NCI-H2171 treated with DMSO at 0.1 percent for 48 hours (cell line): ENCODE measurements at places on chromosomes 3 and 15.
A peak's percentile ranks its signal among the peaks of the same experiment; 100 is the strongest.

DNA sequence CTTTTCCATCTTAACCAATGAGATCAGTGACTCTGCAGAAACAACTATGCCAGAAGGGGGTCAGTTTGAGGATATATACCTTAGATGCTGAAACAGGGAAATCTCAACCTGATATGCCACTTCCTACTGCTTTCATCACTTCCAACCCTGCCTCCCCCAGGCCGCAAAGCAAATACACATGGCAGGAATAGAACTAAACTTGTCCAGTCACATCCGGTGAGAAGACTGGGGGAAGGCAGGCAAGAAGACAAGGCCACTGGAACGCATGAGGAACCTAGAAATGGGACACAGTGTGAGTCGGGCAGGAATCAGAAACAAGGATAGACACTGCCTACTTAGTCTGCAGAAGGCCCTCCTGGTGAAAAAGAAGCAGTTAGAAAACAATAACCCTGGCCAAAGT lies 90.6 kb downstream of the MYO5A start:
- DNase-seq, result no peak

GRCh38 chr3:150312018-150312657 lies 96.0 kb upstream of the TSC22D2 start:
- DNase-seq, result no peak

GRCh38 chr3:118803096-118803476 lies 231.6 kb downstream of the IGSF11 start:
- DNase-seq, result no peak

DNA sequence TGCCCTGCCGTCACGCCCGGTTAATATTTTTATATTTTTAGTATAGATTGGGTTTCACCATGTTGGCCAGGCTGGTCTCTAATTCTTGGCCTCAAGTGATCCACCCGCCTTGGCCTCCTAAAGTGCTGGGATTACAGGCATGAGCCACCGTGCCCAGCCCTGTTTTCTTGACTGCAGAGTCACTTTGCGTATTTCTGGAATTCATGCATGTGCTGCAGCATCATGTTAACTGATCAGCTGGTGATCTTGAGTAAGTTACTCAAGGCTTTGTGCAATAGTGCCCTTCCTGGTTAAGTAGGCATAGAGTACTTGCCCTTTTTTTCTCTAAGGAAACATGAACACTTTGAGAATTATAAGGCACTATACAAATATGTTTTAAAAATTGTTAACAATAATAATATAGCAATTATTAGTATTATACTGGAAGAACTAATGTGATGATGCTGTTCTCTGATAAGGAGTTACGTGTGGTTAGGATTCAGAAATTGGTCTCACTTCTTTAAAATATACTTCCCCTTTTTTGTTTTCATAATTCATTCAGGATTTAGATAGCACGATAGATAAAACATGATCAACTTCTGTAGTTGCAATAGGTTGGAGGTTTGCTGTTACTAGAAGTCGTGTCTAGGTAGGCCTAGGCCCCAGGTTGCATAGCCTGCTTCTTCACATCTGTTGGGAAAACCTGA lies 33.6 kb downstream of the GPR171 start:
- DNase-seq, result no peak

GRCh38 chr3:135456108-135456790 lies 509.3 kb upstream of the PPP2R3A start:
- no peak for DNase-seq

DNA sequence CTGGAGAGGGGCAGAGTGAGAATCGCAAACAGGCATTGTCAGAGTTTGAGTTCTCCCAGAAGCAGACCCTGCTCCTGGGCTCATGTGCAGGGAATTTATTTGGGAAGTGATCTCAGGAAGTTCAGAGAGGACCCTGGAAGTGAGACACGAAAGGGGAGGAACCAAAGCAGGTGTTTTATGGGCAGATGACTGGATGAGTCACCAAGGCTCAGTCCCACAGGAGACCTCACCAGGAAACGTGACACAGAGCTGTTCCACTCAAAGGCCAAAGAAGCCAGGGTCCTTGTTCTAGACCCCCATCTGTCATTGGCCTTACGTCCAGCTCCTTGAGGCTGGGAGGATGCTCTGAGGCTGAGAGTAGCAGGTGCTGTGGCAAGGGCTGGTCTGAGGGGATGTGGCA lies 43.4 kb upstream of the SEC22A start:
- DNase-seq, result peak; percentile 56

DNA sequence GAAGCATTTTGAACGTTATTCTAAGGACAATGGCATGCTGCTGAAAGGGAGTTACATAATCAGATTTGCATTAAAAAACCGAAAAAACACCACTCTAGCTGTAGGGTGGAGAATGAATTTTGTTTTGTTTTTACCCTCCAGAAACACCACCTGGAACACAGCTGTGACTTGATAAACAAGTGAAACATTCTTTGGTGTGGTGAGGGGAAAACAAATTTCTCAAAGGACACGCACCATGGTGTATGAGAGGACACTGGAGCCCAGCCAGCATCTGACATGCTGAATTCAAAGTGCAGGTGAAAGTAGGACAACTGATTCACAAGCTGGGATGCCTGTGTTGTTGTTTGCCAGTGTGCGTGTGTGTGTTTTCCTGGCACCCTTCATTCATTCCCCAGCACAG lies 554.5 kb upstream of the TBL1XR1 start:
- no peak for DNase-seq

DNA sequence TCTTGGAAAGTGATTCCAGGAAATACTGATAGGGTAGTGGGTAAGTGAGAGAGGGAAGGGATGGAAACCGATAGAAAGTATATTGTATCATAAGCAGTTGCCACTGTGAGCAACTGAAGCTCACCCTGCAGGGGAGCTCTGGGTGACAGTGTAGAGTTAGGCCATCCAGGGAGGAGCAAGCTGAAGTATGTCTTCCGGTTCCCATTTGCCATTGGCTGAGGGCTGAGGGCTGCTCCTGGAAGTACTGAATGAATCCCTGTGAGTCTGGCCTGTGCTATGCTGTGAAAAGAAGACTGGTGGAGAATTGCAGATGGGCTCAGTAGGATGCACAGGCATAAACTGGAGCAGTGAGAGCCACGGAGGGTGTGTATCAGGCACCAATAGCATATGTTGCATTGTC lies 348.3 kb downstream of the MFSD1 start:
- no peak for DNase-seq

GRCh38 chr3:77256584-77257503 lies 216.9 kb downstream of the ROBO2 start:
- peak; percentile 95 for DNase-seq

DNA sequence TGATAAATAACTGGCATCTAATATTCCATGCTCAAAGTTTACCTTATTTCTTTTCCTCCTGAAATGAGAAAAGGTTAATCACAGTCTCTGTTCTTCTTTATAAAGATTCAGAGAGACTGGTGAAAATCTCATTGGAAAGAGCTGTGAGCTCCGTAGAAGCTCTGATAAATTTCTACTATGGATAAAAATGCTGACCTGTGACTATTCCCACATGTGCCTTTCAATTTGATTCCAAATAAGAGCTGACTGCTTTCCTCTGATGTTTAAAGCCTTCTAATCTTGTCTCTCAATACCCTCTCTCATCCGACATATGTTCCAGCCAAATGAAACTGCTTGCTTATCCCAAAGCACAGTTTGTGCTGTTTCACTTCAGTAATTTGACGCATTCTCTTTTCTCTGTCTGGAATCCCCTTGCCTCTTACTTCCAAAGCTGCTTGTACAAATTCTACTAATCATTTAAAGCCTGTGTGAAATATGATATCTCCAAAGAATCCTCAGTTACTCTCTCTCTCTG lies 130.1 kb downstream of the RTP4 start:
- DNase-seq, result no peak

GRCh38 chr15:60830479-60830878 lies 351.5 kb upstream of the ICE2 start:
- no peak for DNase-seq

GRCh38 chr3:168205451-168205850 lies 109.7 kb upstream of the GOLIM4 start:
- peak; percentile 37 for DNase-seq
